NCI-H748 treated with DMSO at 0.1 percent for 48 hours (cell line): ENCODE measurements at places on chromosomes 7 and 10.

DNA sequence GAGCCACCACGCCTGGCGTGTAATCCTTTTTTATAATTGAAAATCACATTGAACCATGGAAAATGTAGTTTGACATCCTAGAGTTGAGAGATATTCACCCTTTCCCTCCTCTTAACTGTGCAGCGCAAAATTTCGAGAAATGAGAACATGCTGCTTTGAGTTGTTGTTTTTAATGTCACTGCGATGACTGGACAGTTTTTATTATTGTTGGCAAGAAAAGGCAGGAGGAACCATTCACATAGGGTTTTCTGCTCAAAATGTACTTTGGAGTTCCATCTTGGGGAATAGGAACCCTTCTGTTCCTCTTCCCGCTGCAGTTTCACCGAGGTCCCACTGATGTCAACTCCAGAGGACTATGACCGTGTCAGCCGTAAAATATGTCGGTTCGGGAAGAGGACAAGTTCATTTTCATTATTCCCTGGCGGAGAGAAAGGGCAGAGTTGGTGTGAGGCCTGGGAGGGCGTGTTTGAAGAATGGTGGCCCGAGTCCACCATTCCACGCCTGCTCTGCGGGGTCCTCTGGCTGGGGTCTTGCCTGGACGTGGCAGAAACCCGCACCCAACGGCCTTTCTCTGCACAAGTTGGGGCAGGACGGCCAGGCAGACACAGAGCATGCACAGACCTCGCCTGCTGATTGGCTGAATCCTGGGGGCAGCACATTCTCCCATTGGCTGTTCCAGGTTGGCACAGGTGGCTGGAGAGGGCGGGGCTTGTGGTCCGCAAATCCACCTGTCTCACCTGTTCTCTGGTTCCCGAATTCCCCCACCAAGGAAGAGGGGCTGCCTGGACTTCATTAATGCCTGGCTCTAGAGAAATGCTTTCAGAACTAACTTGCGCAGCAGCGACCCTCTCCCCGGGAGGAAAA, 105.1 kb upstream of the TCF7L2 start:
- no peak for DNase-seq

- DNase-seq, result no peak
These were observed 336.8 kb downstream of the PLXNA4 start for GRCh38 chr7:132239422-132239994.

DNA sequence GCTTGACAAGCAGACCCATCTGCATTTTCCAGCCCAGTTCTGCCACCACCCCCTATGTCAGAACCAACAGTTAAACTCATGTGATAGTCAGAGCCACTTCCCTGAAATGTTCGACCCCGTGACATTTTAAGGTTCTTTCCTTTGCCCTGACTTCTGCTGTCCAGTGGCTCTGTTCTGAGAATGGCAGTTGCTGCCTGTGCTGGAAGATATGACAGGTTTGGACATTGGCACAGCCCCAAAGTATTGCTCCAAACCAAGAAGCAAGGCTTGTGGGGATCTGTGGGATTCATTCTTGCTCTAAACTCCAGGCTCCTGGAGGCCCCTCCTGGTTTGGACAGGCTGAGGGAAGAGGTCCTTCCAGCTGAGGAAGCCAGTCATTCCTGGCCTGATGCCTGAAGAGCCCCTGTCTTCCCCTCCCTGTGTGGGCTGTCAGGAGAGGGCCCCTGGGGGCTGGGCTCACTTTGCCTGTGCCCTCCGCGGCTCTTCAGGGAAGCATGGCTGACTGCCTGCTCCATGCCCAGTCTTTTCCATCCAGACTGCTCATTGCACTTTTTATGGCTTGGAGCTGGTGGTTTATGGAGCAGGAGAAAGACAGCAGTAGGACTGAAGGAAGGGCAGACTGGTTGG, 138.0 kb downstream of the CDH23 start:
- no peak for DNase-seq

- DNase-seq, result no peak
These were observed 55.0 kb downstream of the HDAC9 start for GRCh38 chr7:18550574-18550973.

DNA sequence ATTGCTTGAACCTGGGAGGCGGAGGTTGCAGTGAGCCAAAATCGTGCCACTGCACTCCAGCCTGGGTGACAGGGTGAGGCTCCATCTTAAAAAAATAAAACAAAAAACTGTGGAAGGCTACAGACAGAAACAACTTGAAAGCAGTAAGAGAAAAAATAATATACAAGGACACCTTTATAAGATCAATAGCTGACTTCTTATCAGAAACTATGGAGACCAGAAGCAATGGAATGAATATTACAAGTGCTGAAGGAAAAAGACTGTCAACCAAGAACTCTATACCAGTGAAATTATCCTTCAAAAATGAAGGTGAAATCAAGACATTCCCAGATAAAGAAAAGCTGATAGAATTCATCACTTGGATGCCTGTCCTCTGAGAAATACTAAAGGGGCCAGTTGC, 49.0 kb downstream of the RBAK start:
- DNase-seq, result no peak

DNA sequence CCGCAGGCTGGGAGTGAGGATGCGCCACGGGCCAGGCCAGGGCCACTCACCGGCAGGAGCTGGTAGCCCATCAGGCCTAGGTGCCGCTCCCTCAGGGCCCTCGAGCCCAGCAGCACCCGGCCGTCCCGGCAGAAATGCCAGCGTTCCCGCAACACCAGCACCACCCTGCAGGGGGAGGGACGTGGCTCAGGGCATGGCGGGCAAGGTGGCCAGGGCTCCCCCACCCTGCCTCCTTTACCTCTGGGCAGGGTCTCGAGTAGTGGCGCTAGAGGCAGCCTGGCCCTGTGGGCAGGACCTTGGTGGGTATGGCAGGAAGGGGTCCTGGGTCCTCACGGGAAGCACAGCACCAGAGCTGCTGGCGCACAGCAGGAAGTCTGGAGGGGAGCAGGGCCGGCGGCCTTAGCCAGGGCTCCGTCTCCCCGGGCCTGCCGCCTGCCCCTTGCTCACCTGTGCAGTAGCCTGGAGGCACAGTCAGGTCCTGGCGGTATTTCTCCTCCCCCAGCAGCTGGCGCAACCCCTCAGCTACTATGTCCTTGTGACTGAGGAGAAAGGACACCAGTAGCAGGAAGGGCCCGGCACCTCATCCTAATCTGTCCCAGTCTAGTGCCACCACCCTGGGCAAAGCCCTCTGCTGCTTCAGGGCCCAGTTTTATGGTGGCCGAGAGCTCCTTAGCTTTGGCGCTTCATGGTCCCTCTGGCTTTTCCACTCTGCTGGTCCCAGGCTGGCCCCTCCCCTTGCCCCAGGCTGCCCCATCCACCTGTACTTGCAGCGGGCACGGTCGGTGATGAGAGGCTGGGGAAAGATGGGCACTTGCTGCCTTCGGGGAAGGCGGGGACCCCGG, 3.5 kb downstream of the FASTK start:
- DNase-seq, result no peak

DNA sequence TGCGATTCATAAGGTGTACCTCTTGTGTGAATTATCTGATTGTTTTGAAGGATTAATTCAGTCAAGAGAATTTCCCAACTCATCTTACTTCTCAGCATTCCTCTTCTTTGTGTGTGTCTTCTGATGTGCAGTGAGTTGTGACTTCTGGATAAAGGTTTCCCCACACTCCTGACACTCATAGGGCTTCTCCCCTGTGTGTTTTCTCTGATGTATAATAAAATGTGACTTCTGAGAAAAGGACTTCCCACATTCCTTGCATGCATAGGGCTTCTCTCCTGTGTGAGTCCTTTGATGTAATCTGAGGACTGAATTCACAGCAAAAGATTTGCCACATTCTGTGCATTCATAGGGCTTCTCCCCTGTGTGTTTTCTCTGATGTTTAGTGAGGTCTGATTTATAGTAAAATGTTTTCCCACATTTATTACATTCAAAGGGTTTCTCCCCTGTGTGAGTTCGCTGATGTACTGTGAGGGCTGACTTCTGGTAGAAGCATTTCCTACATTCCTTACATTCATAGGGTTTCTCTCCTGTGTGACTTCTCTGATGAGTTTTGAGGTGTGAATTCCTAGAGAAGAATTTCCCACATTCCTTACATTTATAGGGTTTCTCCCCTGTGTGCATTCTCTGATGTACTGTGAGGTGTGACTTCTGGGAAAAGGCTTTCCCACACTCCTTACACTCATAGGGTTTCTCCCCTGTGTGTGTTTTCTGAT, 24.2 kb downstream of the ZNF25 start:
- no peak for DNase-seq

- DNase-seq, result no peak
These were observed 153.7 kb downstream of the DNAJB6 start for GRCh38 chr7:157490465-157490912.

DNA sequence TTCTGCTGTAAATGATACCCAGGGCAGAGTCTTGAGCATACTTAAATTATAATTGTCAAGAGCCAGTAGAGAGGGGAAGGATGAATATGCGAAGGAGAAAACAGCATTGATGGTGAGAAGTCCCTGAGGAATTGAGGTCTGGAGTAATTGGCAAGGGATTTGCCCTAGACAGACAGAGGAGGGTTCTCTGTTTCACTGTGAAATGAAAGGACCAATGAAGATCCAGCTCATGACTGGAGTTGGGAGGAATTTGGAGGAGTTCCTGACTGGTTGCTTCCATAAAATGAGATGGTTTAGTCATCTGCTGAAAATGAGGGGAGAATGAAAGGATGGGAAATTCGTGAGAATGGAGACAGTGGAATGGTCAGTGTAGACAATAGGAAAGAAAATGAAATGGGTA, 6.8 kb downstream of the PRPF18 start:
- no peak for DNase-seq

DNA sequence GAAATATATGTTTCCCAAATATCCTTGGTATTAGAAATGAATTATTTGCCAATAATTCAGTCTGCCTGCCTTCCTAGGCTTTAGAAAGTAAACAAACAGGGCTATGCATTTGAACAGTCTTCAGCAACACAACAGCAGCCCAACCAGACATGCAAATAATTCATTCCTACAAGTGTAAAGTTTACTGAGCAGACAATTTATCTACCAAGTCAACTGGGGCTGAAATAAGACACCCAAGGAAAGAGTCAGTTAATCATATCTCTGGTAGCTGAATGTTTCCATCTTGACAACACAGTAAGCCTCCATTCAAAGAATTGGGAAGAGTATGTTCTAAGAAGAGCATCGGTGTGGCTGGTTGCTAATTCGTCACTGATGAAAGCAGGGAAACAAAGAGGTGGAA, 38.4 kb downstream of the AIFM2 start:
- no peak for DNase-seq

GRCh38 chr7:113366122-113366521, 247.8 kb upstream of the SMIM30 start:
- no peak for DNase-seq

DNA sequence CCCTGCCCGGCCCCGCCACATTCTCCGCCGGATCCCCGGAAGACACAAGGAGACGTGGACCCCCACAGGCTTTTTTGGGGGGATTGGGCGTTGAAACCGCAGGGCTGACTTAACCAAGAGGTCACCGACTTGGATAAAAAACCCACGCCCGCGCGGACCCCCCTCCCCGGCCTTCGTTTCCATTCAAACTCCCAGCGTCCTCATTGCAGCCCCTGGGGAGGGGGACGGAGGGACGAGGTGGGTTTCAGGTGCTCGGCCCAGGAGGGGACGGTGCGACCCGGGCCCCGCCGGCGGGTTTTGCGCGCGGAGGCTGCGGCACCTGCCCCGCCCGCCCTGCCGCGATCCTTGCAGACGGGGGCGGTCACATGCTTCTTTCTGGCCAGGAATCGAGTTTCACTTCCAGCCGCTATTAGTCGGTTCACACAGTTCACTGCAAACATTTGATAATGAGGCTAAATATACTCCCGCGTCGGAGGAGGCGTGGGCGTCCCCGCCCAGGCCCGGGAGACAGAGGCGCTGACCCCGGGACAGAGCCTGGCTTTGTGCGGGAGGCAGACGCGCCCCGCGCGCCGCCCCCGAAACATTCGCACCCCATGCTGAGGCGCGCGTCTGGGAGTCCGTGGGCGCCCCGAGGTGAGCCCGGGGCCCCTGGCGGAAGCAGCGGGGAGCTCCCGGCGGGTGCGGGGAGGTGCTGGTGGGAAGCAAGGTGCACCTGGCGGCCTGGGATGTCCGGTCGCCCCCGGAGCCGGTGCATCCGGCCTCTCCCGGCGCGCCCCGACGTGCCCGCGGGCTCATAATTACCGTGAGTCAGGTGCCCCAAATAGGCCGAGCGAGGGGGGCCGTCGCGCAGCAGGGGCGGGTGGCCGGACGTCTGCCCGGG, 2.7 kb upstream of the PDGFA start:
- DNase-seq, result peak; percentile 26

DNA sequence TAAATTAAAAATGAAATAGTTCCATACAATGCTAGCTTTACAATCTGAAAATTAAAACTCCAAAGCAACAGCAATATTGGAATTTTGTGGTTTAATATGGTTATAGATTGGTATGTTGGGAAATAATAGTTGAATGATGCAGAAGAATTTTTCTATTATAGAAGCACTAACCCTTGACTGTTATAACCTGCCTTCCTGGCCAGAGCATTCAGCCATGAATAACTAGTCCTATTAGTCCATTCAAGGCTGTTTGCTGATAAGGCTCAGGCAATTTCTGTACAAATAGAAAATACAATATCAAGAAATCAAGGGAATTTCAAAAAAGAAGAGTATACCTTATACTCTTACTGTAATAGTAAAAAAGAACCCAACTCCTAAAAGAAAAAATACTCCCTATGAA, 101.6 kb upstream of the SP4 start:
- no peak for DNase-seq

DNA sequence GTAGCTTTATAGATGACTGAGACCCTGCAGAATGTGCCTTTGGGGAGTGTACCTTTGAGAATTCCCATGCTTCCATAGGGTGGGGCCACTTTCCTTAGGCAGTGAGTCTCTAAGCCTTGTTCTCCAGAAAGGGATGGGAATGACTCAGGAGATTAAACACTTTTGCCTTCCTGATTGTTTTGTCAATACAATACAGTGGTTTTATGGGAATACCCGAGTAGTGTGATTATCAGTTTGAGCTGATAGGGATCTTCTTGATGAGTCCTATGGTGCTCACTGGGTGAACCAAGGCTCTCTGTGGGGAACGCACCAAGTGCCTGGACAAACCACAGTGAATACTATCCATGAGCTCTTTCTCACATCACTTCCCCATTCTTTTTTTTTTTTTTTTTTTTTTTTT, 6.3 kb downstream of the MYOF start:
- no peak for DNase-seq
